ENCODE measurements at places on chromosomes 7 and 10.

DNA sequence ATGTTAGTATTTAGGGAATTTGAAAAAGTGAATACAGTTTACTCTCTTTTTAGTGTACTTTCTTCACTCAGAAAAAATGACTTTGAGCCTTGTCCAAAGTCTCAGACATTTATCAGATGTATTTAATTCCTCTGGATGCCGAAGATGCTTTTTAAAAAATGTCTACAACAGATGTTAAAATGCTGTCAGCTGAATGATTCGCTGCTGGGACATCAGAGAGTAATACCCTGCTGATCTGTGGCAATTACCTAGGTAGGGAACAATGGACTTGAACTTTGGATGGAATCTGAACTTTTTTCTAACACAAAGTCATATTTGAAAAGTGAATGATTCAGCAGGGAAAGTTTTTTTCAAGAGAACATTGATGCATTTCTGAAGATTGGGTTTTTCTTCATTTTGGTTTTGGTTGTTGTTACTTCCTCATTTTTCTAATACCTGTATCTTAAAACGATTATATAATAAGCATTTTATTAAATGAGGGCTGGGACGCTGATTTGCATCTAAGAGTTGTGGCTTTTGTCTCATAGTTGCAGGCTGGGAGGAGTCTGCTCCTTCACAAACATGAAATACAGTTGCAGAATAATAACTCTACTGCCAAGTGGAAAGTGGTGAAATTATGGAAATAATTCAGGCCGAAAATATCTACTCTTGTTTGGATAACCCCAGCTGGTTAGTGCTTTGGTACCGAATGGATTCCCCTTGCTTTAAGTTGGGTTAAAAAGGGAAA, 98.0 kb downstream of the SPAG6 start:
- H3K36me3 ChIP-seq = peaks cover 2% of the 10 kb centered on the region
- H3K27me3 ChIP-seq = peaks cover 39% of the 10 kb centered on the region
- H3K4me1 ChIP-seq = peaks cover 15% of the 10 kb centered on the region
- no peak overlapping the region for H3K4me3 ChIP-seq
- no peak overlapping the region for H3K27ac ChIP-seq
- DNase-seq = no peak

DNA sequence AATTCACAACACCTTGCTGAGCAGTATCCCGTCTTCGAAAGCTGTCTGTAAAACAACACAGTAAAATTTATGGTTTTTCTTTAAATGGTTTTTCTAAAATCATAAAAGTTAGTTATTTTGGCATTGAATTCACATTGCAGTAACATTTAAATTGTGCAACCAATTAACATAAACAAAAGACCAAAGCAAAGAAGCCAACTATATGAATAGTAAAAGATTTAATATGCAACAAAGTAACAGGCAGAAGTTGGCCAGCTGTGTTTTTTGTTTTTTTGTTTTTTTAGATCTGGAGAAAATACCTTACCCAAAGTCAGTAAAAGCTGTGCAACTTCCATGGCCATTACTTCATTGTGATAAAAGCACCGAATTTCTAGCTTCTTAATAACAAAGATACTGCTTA, 11.3 kb downstream of the SRI start:
- no peak overlapping the region for H3K27ac ChIP-seq
- H3K4me1 ChIP-seq = peaks cover 7% of the 10 kb centered on the region
- no peaks in the 10 kb centered on the region for H3K27me3 ChIP-seq

- no peak for DNase-seq
- no peak overlapping the region for H3K4me3 ChIP-seq
- no peak overlapping the region for H3K27ac ChIP-seq
- H3K27me3 ChIP-seq = no peaks in the 10 kb centered on the region
These were observed 626.0 kb downstream of the ACTR3B start for GRCh38 chr7:153385502-153385901.

- no peaks in the 10 kb centered on the region for H3K36me3 ChIP-seq
- no peak overlapping the region for H3K27ac ChIP-seq
- H3K4me3 ChIP-seq = no peak overlapping the region
- no peaks in the 10 kb centered on the region for H3K27me3 ChIP-seq
These were observed 1065.8 kb upstream of the C7orf33 start for GRCh38 chr7:147524726-147525250.

DNA sequence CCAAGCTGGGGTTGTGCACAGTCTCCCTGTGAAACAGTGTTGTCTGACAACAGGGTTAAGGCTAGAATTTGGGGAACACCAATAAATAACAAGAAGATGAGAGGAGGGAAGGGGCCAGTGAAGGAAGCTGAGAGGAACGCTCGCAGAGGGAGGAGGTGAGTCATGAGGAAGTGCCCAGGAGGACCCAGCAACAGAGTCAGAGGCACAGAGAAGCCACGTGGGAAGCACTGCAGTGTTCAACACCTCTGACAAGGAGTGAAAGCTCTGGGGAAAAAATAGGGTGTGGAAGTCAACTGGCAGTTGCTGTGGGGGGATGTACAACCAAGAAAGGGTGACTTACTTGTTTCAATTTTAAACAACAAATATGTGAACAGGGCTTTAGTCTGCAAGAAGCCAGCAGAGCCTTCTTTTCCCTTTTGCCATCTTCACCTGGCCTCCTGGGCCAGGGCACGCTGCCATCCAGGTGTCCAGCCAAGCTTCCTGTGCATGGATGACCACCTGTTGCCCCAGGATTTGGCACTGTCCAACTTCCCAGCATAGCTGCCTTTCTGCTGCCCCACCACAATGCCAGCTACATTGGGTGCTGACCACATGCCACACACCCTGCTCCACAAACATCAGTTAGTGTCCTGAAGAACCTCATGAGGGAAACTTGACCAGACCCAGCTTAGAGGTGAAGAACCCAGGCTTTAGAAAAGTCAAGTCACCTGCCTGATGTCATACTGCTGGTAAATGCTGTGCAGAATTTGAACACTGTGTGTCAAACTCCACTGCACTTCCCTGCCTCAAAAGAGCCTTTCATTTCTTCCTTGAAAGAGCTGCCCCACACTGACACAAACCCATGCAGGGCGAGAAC, 69.6 kb downstream of the ATXN7L1 start:
- H3K27me3 ChIP-seq = no peaks in the 10 kb centered on the region
- H3K4me1 ChIP-seq = peaks cover 77% of the 10 kb centered on the region
- H3K36me3 ChIP-seq = peaks cover 6% of the 10 kb centered on the region
- H3K27ac ChIP-seq = peak overlapping the region; percentile 84

- peaks cover 62% of the 10 kb centered on the region for H3K27me3 ChIP-seq
- H3K36me3 ChIP-seq = peaks cover 5% of the 10 kb centered on the region
- DNase-seq = no peak
- peaks cover 7% of the 10 kb centered on the region for H3K4me1 ChIP-seq
- peak overlapping the region; percentile 45 for H3K4me3 ChIP-seq
These were observed 814 bp downstream of the MEST start for GRCh38 chr7:130492523-130493274.

DNA sequence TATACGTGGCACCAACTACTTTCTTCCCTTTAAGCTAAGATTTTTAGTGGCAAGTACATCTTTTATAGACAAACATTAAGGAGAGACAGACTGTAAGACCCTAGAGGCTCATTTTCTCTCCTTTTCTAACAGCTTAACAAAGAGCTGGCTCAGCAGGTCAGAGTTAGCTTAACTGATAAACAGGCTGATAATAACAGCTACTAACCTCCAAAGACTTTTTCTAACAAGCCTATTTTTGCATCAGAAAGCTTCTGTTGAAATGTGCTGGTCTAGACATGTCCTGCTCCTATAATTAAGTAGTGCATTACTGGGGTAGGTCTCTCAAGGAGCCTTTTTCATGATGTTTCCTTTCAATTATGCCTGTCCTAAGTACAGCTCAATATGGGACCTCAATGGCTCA, 238.2 kb upstream of the FAM3C start:
- no peaks in the 10 kb centered on the region for H3K4me1 ChIP-seq
- H3K27ac ChIP-seq = no peak overlapping the region
- no peak for DNase-seq
- H3K27me3 ChIP-seq = no peaks in the 10 kb centered on the region
- no peak overlapping the region for H3K4me3 ChIP-seq
- H3K36me3 ChIP-seq = no peaks in the 10 kb centered on the region

DNA sequence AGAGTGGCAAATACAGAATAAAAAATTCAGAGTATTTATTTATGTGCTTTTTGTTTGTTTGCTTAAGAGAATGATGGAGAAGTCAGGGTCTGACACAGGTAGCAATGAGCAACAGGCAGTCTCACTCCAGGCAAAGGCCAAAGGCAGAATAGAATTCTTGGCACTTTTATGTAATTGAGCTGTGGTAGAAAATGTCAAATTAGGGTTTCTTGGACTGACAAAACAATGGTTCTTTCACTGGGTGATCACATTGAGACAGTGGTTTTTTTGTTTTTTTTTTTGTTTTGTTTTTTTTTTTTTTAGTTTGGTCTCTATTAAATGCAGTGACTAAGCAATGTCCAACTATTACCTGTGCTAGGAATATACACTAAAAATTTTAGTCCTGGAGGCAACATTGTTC, 27.4 kb downstream of the POM121L12 start:
- no peak for DNase-seq
- no peaks in the 10 kb centered on the region for H3K27me3 ChIP-seq
- H3K36me3 ChIP-seq = no peaks in the 10 kb centered on the region
- H3K27ac ChIP-seq = no peak overlapping the region
- no peaks in the 10 kb centered on the region for H3K4me1 ChIP-seq

DNA sequence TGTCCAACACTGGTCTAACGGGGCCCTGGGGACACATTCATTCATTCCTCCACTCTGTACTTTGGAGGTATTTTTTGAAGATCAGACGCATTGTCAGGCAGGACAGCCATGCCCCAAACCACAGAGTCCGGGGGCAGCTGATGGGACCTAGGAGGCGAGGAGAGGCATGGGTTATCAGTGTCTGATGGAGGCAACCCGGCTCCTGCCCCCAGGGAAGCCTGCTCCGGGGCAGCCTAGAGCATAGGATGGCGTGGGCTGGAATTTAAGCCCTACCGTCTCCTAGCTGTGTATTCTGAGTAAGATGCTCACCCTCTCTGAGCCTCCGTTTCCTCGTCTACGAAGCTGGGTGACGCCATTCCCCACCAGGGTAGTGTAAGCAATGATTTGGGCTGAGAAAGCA, 55.4 kb upstream of the ELN start:
- no peak overlapping the region for H3K4me3 ChIP-seq
- no peak for DNase-seq
- no peak overlapping the region for H3K27ac ChIP-seq

- no peak overlapping the region for H3K4me3 ChIP-seq
- peaks cover 6% of the 10 kb centered on the region for H3K4me1 ChIP-seq
- no peak for DNase-seq
- H3K36me3 ChIP-seq = no peaks in the 10 kb centered on the region
These were observed 51.3 kb upstream of the PIK3CG start for GRCh38 chr7:106813705-106814305.

Measured in activated CD4-positive, alpha-beta T cell treated with anti-CD3 and anti-CD28 coated beads, Interleukin-2, amount 10 ng/mL, durations not matched to agents 24 days and 14 days (primary cell).